ENCODE measurements at places on chromosomes 3 and 15.

GRCh38 chr3:99856437-99857220, 39.0 kb downstream of the CMSS1 start:
- no peak for DNase-seq

- no peak for DNase-seq
These were observed 15.5 kb downstream of the PLA1A start for GRCh38 chr3:119613201-119613600.

GRCh38 chr3:189952272-189952671, 168.4 kb downstream of the P3H2 start:
- peak; percentile 20 for DNase-seq

- no peak for DNase-seq
These were observed 400.3 kb downstream of the TBC1D5 start for GRCh38 chr3:17342119-17342518.

GRCh38 chr3:24023197-24023596, 78.1 kb downstream of the NR1D2 start:
- peak; percentile 34 for DNase-seq
